ENCODE measurements at places on chromosomes 11 and 22. TPM values are rescaled to one million over a fixed set of nuclear protein-coding genes. Genes with fewer than 3 reads are reported as not detected.
A peak's percentile ranks its signal among the peaks of the same experiment; 100 is the strongest.

Gene CD3G
- 4.1 TPM for polyA plus RNA-seq

Gene OAF
- polyA plus RNA-seq: 2.4 TPM

Gene ALX4
- not detected for polyA plus RNA-seq

Gene THY1
- polyA plus RNA-seq: not detected

Gene NTM
- polyA plus RNA-seq: not detected

Gene HBE1
- not detected for polyA plus RNA-seq

Gene C11orf87
- not detected for polyA plus RNA-seq

Gene ZNRF3
- polyA plus RNA-seq: 0.18 TPM

Gene SCGB1A1
- polyA plus RNA-seq: not detected

Gene OR8A1
- polyA plus RNA-seq: not detected

Gene VSIG10L2
- not detected for polyA plus RNA-seq

GRCh38 chr11:15072551-15073143, 746 bp upstream of the CALCB start:
- H3K27me3 ChIP-seq: peaks cover 16% of the 10 kb centered on the region
- no peak overlapping the region for H3K4me3 ChIP-seq
- DNase-seq: no peak

DNA sequence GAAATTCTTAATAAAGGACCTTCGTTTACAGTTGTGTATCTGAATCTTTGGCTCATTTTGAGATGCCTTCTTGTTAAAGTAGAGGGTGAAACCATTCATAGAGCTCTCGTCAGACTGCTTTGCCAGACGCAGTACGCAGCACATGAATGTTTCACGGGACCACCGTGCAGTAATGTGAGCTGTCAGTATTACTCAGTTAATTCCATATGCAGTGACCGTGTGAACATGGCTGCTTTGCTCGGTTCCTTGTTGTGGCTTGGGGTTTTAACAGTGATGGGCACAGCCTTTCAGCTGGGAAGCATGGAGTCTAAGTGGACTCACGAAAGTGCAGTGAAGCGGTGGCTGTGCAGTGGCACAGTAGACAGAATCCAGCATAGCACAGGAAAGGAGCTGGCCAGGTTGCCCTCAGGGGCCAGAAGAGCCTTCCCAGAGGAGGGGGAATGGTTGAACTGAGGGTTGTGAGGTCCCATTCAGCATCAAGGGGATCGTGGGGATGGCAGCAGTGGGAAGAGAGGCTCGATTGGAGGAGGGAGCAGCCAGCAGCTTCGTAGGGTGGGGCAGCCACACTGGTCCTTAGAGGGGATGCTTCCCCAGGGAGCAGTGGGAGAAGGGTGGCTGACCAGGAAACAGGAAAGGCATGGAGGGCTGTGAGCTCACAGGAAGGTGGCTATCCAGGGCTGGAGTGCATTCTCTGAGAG, 31.4 kb downstream of the PPFIA1 start:
- peaks cover 4% of the 10 kb centered on the region for H3K27me3 ChIP-seq
- peaks cover 12% of the 10 kb centered on the region for H3K36me3 ChIP-seq
- no peak overlapping the region for H3K4me3 ChIP-seq

GRCh38 chr11:130213143-130213978, 53.8 kb downstream of the ST14 start:
- no peak overlapping the region for H3K27ac ChIP-seq
- H3K36me3 ChIP-seq: no peaks in the 10 kb centered on the region
- no peak overlapping the region for H3K4me3 ChIP-seq

- no peak within 1 kb of the TSS for H3K4me3 ChIP-seq
- DNase-seq: no peak
- peak within 1 kb of the TSS; percentile 25 for H3K27ac ChIP-seq
- no peaks in the 10 kb centered on the region for H3K4me1 ChIP-seq
These were observed at the start of gene IL17REL for GRCh38 chr22:50012211-50013181. Gene IL17REL (minus strand): TSS chr22:50012765. CDS start chr22:50012646, 119 bp downstream.

- DNase-seq: no peak
- H3K4me1 ChIP-seq: no peaks in the 10 kb centered on the region
- no peak overlapping the region for H3K27ac ChIP-seq
- H3K27me3 ChIP-seq: peaks cover 10% of the 10 kb centered on the region
- no peaks in the 10 kb centered on the region for H3K36me3 ChIP-seq
- no peak overlapping the region for H3K4me3 ChIP-seq
These were observed 34.4 kb upstream of the CALCB start for GRCh38 chr11:15038963-15039362.

DNA sequence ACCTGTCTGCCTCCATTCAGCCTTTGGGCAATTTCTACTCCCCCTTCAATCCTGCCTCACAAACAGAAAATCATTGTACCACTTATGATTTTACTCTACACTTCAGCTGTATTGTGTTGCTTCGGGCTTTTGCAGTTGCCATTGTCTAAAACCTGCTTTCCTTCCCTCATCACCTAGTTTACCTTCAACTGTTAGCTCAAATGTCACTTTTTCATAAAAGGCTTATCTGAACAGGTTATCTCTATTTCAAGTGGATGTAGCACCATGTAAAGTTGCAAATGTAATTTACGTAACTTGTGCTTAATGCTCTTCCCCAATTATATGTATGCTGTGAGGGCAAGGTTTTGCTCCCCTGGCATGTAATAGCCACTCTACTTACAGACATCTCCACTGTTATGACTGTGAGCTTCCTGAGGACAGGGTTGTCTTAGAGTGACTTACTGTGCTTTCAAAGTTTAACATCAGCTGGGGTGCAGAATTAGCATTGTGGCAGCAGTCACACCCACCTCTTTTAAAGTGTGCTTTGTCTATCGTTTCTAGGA, 5.4 kb downstream of the RPS25 start:
- peaks cover 51% of the 10 kb centered on the region for H3K36me3 ChIP-seq
- H3K27ac ChIP-seq: peak overlapping the region; percentile 51
- H3K4me3 ChIP-seq: no peak overlapping the region
- DNase-seq: no peak
- peaks cover 22% of the 10 kb centered on the region for H3K4me1 ChIP-seq

GRCh38 chr11:44622721-44623258, 57.3 kb downstream of the CD82 start:
- H3K36me3 ChIP-seq: no peaks in the 10 kb centered on the region
- no peak overlapping the region for H3K27ac ChIP-seq
- DNase-seq: no peak
- no peak overlapping the region for H3K4me3 ChIP-seq

DNA sequence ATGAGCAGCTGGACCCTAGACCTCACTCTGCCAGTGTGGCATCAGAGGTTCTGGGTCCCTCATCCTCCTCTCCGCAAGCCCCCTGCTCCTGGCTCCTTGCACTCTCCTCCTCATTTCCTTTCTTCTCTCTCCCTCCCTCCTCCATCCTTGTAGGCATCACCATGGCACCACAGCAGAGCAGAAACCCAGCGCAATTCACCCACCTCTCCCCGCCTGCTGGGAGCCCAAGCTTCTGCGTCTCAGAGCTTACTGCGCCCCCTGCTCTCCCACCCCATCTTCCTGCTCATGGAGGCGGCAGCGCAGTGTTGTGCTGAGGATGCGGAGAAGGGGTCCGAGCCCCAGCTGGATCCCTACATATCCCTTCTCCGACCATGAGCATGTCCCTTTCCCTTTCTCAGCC, 1.7 kb downstream of the CHRM1 start:
- H3K27ac ChIP-seq: no peak overlapping the region
- H3K4me3 ChIP-seq: no peak overlapping the region
- no peaks in the 10 kb centered on the region for H3K36me3 ChIP-seq
- DNase-seq: no peak
- peaks cover 10% of the 10 kb centered on the region for H3K4me1 ChIP-seq

GRCh38 chr11:95465887-95466286, 234.9 kb upstream of the SESN3 start:
- DNase-seq: no peak
- H3K36me3 ChIP-seq: no peaks in the 10 kb centered on the region
- H3K27me3 ChIP-seq: peaks cover 2% of the 10 kb centered on the region
- no peak overlapping the region for H3K27ac ChIP-seq
- H3K4me3 ChIP-seq: no peak overlapping the region

DNA sequence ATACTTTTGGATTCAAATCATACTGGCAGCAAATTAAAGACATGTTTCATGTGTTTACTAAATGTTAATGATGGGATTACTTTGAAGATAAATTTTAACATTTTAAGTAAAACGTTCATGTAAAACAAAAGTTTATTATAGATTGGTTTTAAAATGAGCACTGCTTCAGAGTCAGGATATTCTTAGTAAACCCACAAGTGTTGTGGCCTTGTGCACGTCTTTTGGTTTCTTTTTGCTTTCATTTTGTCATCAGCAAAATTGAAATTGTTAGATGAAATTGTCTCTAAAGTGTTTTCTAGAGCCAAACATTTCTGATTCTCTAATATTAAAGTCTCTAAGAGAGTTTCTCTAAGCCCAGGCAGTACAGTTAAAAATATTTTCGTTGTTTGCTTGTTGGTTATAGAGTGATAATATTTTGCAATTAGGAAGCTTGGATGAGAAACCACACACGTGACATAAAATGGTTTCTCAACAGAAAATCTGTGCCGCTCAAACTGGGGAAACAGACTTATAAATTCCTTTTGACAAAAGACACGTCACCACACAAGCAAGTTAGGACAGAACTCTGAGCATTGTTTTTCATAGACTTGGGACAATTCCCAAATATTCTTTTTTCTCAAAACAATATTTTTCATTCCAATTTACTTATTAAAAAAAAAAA, 164.4 kb downstream of the TEAD1 start:
- H3K27ac ChIP-seq: no peak overlapping the region
- H3K36me3 ChIP-seq: no peaks in the 10 kb centered on the region
- no peak for DNase-seq
- peaks cover 5% of the 10 kb centered on the region for H3K4me1 ChIP-seq
- peaks cover 3% of the 10 kb centered on the region for H3K27me3 ChIP-seq

DNA sequence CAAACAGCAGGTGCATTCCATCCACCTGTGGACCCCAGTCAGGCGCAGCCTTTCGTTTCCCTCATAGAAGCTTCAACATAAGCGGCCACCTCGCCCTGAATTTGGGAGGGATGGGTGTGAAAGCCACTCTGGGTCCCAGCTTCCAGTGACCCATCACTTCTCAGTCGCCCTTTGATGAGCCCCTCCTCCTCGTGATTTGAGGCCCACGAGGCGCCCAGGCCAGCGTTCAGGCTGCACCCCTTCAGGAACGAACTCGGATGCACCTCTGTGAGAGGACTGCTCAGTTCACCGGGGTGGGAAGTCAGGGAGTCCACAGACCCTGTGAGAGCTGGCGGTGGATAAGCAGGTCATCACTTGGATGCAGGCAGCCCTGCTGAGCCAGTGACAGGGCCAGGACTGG, 1118.2 kb downstream of the BRD1 start:
- H3K27ac ChIP-seq: no peak overlapping the region
- no peaks in the 10 kb centered on the region for H3K4me1 ChIP-seq
- DNase-seq: no peak

DNA sequence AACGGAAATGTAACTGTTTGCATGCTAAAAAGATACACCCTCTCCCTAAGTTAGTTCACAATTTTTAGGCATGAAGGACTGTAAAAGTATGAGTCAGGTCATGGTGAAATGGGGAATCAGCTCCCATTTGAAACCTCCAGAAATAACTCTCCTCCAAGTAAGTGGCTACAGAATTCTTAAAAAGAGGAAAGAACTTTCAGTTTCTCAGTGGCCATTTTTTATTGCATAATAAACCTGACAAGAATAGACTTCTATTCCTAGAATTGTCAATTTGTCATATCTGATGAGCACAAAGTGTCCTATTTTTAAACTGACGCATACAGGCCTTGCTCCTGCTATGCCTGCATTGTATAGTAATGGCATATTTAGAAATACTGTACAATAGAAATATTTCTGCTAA, 612.2 kb downstream of the CNTN5 start:
- DNase-seq: no peak
- no peak overlapping the region for H3K27ac ChIP-seq
- no peaks in the 10 kb centered on the region for H3K27me3 ChIP-seq
- no peaks in the 10 kb centered on the region for H3K36me3 ChIP-seq
- no peak overlapping the region for H3K4me3 ChIP-seq

DNA sequence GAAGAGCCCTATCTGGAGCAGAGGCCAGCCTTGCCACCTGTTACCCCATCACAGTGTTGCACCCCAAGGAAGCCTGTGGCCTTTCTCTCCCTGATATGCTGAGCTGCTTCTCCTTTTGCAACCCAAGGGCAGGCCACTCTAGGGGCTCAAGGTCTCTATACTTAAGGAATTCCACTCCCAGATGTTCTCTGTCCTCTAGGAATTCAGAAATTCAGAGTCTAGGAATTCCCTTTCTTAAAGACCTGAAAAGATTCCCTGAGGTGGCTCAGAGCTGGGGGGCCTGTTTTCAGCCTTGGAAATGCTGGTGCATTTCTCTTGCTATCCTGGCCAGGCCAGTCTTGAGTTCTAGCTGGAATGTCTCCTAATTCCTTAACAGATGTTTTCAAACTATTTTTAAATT, 68.0 kb upstream of the OLFML1 start:
- H3K27ac ChIP-seq: no peak overlapping the region
- DNase-seq: no peak
- H3K27me3 ChIP-seq: peaks cover 2% of the 10 kb centered on the region
- H3K4me1 ChIP-seq: no peaks in the 10 kb centered on the region
- no peaks in the 10 kb centered on the region for H3K36me3 ChIP-seq
- H3K4me3 ChIP-seq: no peak overlapping the region

DNA sequence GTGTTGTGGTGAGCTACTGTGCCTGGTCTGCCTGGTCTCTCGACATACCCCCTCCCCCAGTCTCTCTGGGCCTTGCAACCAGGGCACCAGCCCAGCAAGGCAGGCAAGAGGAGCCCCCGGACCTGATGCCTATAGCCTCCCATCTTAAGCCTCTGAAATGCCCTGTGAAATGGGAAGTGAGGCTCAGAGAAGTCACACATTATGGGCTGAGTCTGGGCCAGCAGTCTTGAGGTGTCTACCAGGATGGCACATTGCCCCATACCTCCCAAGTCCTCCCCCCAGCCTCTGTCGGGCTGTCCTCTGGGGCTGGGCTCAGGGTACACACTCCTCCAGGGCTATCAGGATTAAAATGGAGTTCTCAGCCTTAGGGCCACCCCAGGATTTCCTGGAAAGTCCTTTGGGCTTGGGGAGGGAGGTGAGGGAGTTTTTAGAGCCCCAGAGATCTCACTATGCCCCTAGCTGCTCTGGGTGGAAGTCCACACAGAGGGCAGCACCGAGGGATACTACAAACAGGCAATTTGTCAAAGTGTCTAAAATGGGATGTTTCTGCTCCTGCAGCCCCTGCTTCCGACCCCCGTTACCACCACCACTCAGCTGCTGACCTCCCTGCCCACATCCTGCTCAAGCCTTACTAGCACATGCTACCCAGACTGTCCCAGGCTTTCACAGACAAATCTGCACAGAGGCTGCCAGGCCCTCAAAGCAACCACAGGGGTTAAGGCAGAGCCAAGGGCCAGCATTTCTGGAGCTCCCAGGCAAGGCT, 3.1 kb upstream of the SH3BP1 start:
- DNase-seq: peak; percentile 60
- peaks cover 10% of the 10 kb centered on the region for H3K27me3 ChIP-seq
- H3K4me1 ChIP-seq: peaks cover 85% of the 10 kb centered on the region
- H3K4me3 ChIP-seq: peak overlapping the region; percentile 96
- peak overlapping the region; percentile 93 for H3K27ac ChIP-seq
- H3K36me3 ChIP-seq: no peaks in the 10 kb centered on the region
